ENCODE measurements at places on chromosomes 1 and 21.

DNA sequence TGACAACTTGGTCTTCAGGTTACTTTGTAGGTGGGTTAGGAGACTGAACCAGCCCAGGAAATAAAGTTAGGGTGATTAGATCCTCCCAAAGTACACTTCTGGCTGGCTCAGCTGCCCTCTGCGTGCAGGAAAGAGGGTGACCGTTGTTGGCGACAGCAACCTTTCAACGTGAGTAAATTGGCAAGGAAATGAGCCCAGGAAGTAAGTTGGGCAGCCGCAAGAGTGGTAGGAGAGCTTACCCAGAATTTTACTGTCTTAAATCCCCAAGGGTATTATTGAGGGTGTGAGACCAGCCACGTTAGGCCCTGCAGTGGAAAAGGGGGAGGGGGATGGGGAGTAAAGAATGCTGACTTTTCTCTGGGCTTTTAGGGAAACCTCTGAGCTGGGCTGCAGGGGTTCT, 1.6 kb downstream of the TENT5C start:
- peak; percentile 41 for DNase-seq

DNA sequence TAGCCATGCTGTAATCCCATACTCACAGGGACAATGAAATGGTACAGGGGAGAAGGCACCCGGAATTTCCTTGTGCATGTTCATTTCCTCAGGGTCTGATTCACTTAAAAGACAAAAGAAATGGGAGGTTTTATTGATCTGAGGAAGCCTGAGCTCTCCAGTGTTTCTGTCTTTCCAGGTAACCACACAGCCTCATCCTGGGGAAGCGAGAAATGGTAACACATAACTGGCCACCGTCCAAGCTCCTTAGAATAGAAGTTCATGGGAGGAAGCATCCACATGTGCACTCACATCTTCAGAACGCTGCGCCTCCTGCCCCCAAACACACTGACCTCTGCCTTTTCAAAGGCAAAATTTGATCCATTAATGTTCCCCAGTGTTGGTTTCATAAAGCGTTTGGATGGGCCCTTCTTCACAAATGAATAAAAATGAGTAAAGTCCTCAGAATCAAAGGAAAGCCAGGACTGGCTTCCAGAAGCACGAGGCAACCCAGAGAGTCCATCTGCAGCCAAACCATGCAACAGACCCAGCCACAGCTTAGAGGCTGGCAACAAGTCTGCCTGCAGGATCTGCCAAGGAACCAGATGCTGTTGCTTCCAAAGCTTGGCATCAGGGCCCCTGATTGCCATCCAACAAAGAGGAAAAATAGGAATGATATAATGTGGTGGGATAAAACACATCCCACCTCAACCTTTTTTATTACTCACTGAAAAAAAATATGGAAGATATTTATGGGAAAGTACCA, 120.3 kb downstream of the ZBTB18 start:
- DNase-seq, result no peak

GRCh38 chr1:58152697-58153096, 393.8 kb downstream of the OMA1 start:
- DNase-seq, result no peak

DNA sequence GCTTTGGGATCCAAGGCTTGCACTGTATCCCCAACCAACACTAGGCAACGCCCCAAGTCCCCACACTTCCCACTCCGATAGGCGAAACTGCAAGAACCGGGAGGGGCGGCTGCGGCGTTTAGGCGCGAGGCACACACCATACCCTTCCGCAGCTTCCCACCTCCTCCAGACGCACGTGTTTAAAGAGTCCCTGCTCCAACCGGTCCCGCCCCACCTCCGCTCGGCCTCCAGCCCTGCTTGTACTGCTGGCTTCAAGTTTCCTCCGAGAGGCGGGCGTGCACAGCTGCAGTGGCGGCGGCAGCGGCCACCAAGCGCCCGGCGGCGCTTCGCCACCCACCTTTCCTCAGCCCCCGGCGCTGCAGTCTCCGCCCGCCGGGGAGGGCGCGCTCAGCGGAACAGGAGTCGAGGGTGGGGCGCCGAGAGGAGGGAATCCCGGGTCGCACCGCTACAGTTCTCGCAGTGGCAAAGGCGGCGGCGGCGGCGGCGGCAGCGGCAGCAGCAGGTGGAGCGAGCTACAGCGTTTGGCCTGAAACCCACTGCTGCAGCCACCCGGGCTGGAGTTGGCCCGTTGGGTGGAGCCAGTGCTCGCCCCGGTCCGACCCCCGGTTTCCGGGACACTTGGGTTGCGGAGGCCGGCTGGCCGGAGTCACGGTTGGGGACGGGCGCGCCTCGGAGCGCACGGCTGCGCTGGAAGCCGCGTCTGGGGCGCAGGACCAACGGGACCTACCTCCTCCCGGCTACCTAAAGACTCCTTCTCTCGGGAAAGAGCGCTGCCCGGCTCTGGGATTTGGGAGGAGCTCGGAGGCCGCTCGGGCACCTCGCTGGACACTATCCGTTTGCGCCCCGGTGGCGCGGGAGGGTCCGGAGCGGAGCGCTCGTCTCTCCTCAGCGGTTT, at the start of gene CNIH3:
Gene CNIH3 (plus strand): TSS at position 457 of the 895 bp plus-strand sequence. CDS start 858 bp downstream, outside the sequence.
- DNase-seq, result peak; percentile 58

DNA sequence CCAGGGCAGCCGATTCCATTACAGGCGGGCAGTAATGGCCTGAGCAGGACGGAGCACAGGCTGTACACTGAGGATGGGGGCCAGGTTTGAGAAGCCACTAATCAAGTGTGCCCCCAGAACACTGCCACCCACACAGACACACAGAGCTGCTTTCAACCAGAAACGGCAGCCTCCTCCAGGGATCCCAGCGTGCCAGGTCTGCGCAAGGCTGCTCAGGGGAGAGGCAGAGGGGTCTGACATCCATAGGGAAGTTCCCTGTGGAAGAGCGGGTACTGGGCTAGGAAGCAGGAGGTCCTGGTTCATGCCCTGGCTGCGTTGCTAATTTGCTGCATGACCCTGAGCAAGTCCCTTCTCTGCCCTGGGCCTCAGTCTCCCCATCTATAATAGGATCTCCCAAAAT, 26.1 kb upstream of the ALDH4A1 start:
- no peak for DNase-seq

DNA sequence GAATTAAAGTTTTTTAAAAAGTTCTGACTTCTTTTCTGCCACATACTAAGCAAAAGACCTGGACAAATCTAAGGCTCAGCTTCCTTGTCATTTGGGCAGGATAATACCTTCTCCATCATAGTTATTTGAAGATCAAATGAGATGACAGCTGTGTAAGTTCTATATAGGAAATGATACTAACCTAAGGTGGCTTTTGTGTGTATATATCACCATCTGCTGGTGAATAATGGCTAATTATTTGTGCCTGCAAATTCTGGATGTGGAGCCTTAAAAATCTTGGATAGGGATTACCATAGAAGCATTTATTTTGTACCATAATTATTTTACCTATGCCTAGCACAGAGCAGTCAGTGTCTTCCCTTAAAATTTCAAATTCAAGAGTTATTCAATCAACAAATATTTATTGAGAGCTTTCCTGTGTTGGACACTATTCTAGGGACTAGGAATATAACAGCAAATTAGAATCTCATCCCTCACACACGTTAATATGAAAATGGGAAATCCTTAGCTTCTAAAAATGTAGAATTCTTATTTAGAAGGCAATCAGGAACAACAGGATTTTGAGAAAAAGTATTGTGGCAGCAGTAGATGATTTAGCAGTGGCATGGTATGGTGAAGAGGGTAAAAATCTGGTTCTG, 89.8 kb downstream of the TMEM200B start:
- DNase-seq, result peak; percentile 68

DNA sequence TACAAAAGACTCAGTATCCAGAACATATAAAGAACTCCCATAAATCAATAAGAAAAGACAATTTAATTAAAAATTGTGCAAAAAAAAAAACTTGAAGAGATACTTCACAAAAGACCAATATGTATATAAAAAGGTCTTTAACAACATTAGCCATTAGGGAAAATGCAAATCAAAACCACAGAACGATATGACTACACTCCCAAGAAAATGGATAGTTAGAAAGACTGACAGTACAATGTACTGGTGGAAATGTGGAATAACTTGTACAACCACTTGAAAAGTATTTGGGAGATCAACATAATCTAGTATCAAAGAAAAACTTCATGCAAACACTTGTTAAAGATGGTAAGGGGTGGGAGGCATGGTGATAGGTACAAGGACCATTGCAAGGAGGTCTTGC, 3.9 kb upstream of the CLCA1 start:
- no peak for DNase-seq

GRCh38 chr1:32901823-32902534, 790 bp upstream of the TMEM54 start:
- no peak for DNase-seq

GRCh38 chr1:27152829-27153548, 1.9 kb downstream of the SLC9A1 start:
- no peak for DNase-seq

DNA sequence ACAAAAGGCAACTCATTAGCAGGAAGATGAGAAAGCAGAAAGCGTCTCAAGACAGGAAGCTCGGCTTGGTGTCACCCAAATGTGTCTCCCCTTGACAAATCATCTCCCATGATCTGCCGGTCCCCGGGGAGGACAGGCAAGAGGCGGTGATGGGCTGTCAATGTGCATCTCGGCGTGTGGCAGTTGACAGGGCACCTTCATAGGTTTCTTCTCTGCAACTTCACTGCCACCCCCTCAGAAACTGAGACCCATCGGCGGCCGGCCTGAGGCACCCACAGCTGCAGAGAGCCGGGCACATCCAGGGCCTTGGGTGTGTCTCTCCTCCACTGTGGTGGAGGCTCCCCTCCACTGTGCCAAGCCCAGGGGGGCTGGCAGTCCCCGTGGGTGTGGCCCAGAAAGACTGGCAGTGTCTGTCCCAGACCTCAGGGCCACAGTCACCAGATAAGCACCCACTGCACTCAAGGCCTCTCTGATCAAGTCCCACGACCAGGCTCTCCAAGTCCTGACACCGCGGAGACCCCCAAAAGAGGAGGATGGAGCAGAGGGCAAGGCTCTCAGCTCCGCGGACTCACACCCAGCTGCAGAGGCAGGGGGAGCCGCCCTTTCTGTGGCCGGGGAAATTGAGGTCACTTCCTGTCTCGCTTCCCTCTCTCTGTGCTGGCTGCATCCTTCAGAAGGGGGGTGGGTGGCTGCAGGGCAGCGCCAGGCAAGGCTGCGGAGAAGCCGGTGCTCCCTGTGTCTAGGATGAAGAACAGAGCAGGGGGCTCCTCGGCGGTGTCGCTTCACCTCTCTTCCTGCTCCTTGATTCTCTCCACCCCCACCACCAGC, 39.6 kb upstream of the LBR start:
- peak; percentile 95 for DNase-seq

GRCh38 chr21:38223893-38224540, 32.8 kb upstream of the KCNJ15 start:
- DNase-seq, result peak; percentile 61

- DNase-seq, result no peak
Measured at GRCh38 chr21:28805885-28806284, 186.8 kb downstream of the LTN1 start.

DNA sequence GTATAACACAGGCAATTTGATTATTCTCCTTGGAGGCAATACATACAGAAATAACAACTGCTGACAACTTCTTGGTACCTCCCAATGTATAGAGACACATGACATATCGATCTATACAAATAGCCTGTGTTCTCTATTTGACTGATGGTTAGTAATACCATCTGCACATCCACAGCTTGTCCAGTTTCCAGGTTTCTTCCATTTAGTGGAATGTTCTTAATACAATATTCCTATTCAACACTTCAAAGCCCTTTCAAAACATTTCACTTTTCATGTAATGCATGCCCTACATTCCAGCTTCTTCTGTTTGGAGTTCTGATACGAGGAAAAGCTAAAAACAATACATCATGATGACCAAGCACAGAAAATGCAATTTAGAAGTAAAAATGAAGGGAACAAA, 37.0 kb upstream of the GORAB start:
- DNase-seq, result no peak

GRCh38 chr1:239841631-239842030, 250.1 kb upstream of the FMN2 start:
- DNase-seq, result no peak

DNA sequence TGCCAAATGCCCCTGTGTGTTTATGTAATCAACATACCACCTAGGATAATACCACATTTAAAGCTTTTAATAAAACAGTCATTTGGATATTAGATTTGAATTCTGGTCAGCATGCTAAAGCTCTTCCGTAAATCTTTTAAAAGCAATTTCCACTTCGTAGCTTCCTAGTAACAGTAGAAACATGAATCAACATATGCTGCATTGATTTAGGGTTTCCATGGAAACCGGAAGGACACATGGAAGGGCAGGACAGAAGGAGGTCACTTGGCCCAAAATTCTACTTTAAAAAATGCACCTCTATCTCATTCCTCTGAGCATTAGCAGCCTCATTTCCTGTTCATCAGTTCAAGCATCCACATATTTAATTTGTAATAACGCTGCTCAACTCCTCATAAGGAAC, 8.1 kb downstream of the RGS8 start:
- no peak for DNase-seq

- DNase-seq, result no peak
Measured at GRCh38 chr1:213291526-213291925, 240.5 kb downstream of the RPS6KC1 start.

DNA sequence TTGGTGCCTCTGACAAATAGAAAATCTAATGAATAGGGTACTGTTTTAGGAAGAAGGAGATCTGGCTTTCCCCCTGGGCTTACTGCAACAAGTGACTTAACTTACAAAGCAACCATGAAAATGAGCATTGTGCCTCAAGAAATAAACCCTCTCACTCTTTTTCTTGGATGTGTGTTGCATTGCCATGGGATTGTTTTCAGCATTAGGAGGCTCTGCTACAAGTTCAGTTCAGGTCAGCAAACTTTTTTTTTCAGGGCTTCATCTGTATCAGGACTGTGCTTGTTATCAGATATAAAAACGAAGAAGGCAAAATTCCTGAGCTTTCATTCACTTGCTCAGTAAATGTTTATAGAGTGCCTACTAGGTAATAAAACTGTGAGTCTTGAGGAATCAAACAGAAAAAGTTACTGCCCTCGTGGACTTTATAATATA, 37.8 kb upstream of the DOCK7 start:
- no peak for DNase-seq

GRCh38 chr1:32874860-32875752, 4.4 kb upstream of the FNDC5 start:
- no peak for DNase-seq

- no peak for DNase-seq
Measured at GRCh38 chr21:15000081-15000480, 64.7 kb downstream of the NRIP1 start.
